ENCODE measurements at places on chromosomes 13 and 19.

GRCh38 chr13:98990701-98991100 lies 12.8 kb upstream of the DOCK9 start:
- DNase-seq, result no peak

DNA sequence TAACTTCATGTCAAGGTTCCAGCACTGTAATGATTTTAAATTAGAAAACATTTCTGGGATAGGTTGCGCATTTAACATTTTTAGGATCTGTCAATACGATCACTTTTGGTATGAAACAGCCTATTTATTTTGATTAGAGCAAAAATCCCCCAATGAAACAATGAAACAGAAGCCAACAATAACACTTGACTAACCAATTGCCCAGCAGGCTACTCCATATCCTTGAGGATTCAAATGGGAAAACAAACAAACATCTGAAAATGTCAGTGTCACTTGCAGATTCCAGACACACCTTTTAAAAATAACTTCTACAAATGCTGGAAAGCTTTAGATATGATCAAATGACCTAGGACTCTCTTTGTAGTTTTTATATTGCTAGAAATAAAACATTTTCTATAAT lies 1412.5 kb upstream of the PRR20A start:
- DNase-seq, result no peak

GRCh38 chr13:32025730-32026129 lies 5.8 kb upstream of the FRY start:
- DNase-seq, result no peak

- peak; percentile 58 for DNase-seq
Observed at GRCh38 chr19:58395979-58396627, 647 bp downstream of the RNF225 start.

DNA sequence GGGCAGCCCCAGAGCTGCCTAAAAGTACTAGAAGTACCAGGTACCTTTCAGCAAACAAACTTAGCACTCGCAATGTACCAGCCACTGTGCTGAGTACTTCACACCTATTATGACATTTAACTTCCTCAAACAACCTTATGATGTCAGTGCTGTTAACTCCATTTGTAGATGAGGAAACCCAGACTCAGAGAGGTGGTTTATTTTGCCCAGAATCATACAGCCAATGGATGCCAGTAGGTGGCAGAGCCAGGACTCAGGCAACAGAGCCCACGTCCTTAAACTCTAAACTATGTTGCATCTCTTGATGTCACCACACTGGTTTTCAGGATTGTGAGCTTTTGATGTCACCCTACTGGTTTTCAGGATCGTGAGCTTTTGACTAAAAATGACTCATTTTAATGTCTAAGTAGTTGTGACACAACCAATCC lies 78.9 kb downstream of the FLT1 start:
- DNase-seq, result no peak

DNA sequence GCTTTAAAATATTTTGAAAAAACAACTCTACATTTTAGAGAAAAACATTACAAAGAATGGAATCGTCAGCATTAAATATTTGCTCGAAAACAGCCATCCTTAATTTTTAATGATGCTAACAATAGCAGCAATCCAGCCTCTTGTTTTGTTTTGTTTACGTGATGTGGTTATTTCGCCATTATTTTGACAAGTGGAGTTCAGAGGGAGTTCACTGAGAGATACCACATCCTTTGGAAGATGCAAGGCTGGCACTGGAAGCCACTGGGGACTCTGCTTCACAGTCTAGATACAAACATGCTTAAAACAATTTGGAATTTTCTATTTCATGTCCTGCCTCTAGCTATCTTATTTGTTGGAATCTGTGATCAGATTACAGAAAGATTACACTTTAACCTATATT lies 556.3 kb downstream of the PCDH17 start:
- no peak for DNase-seq

- no peak for DNase-seq
Observed at GRCh38 chr19:9878511-9879196, 43.5 kb downstream of the PIN1 start.

GRCh38 chr19:6472713-6473112 lies 8.6 kb downstream of the CRB3 start:
- no peak for DNase-seq

- DNase-seq, result no peak
Observed at GRCh38 chr13:97492257-97492656, 58.3 kb downstream of the RAP2A start.

- no peak for DNase-seq
Observed at GRCh38 chr19:38386971-38387549, 774 bp downstream of the GGN start.

GRCh38 chr13:51643105-51643881 lies 59.0 kb downstream of the WDFY2 start:
- no peak for DNase-seq

DNA sequence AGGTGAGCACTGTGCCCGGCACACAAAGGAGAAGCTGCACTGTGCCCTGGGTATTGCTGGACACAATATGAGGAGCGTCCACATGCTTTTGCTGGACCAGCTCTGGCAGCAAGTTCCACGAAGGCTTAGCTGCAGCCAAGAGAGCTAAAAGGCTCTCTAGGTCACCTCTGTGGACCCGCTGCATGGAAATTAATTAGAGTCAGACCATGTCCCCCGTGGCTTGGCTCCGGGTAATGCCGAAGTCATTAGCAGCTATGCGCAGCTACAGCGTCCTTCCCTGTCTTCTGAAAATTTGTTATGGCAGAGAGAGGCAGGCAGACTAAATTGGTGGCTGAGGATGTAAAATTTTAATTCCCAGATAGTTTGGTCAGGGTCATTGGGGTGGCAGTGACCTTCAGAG lies 271.5 kb downstream of the SLC7A1 start:
- no peak for DNase-seq

GRCh38 chr13:22211876-22212275 lies 541.0 kb downstream of the FGF9 start:
- no peak for DNase-seq

DNA sequence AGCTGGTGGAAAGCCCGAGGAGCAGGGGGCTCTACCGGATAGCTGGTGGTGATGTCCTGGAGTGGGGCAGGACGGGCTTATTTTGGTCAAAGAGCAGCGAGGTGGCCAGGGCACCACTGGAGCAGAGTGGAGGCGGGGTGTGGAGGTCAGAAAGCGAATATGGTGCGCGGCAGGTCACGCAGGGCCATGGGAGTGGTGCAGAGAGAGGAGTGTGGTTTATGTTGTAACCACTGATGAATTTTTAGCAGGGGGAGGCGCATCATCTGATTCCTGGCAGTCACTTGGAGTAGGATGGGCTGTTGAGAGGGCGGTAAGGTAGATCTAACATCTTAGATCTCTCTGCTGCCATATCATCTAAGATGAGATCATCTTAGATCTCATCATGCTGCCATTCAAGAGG lies 1.4 kb upstream of the ZNF414 start:
- peak; percentile 61 for DNase-seq

DNA sequence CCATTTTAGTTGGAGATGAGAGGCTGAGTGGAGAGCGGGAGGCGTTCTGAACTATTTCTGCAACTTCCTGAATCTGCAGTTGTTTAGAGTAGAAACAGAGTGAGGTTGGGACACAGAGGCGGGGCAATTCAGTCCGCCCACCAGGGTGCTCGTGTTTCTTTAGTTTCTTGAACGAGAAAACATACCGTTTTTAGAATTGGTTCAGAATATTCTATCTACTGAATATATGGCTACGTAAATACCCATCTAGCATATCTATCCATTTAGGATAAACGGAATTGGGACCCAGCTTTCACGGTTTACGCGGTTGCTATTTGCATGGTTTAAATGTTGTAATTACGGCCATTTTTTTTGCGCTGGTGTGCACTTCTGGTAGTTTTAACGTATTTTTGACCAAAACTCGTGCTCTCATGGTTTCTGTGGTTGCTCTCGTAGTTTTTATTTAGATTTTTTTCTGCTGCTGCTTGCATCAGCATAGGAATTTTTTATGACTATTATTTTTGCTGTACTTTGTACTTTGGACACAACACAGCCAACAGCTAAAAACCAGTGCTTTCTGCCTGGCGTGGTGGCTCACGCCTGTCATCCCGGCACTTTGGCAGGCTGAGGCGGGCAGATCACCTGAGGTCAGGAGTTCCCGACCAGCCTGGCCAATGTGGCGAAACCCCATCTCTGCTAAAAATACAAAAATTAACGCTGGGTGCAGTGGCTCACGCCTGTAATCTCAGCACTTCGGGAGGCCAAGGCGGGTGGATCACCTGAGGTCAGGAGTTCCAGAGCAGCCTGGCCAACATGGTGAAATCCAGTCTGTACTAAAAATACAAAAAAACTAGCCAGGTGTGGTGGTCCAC lies 32.7 kb downstream of the TIMM13 start:
- no peak for DNase-seq

DNA sequence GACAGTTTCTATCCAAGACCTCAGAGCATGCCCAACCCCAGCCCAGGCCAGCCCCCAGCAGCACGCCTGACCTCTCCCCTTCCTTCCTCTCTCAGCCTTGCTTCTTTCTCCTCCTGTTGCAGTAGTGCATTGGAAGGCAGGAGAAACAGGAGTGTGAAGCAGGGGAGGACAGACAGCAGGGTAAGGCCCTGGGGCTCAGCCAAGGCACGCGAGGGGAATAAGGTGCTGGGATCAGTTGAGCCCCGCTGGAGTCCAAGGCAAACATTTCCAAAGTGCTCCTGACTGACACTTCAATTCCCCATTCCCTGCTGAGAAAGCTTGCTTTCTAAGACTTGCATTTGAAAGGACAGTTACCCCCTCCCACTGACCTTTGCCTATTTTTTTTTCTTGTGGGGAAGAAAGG lies 73.1 kb upstream of the OLFM4 start:
- no peak for DNase-seq
